Stimulated activated CD4-positive, alpha-beta T cell treated with anti-CD3 and anti-CD28 coated beads, TNF-alpha, amount 100 ng/mL, for 48 hours (primary cell): ENCODE measurements at places on chromosomes 6 and 20.

GRCh38 chr20:20643927-20644326, 68.5 kb downstream of the RALGAPA2 start:
- no peak for DNase-seq

- no peak for DNase-seq
Observed at GRCh38 chr20:37590938-37591490, 63.3 kb upstream of the BLCAP start.

DNA sequence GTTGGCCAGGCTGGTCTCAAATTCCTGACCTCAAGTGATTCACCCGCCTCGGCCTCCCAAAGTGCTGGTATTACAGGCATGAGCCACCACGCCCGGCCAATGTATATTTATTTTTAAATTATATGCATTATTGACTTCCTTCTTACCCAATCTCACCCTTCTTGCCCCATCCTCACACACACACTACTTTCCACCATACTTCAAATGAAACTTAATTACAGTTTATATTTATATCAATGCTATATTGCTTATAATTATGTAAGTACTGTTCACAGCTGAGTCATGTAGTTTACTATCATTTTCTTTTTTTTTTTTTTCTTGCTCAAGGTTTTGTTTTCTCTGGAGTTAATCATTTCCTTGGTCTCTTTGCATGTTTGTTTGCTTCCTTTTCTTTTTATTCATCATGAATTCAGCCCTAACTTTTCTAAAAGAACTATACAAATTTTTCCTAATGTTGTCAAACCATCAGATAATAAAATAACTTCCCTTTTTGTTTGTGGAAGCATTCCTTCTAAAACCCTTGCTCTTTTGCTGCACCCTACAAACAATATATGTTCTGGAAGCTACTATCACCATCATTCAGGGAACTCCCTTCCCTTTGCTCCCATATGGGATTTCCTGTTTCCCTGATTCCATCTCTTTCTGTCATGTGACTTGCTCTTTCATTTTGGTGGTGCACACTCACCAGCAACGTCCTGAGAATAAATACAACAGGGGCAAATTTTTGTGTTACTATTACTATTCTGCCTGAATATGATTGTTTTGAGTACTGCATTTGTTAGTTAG, 201.7 kb upstream of the SASH1 start:
- no peak for DNase-seq

GRCh38 chr20:57213924-57214323, 52.5 kb downstream of the BMP7 start:
- no peak for DNase-seq

DNA sequence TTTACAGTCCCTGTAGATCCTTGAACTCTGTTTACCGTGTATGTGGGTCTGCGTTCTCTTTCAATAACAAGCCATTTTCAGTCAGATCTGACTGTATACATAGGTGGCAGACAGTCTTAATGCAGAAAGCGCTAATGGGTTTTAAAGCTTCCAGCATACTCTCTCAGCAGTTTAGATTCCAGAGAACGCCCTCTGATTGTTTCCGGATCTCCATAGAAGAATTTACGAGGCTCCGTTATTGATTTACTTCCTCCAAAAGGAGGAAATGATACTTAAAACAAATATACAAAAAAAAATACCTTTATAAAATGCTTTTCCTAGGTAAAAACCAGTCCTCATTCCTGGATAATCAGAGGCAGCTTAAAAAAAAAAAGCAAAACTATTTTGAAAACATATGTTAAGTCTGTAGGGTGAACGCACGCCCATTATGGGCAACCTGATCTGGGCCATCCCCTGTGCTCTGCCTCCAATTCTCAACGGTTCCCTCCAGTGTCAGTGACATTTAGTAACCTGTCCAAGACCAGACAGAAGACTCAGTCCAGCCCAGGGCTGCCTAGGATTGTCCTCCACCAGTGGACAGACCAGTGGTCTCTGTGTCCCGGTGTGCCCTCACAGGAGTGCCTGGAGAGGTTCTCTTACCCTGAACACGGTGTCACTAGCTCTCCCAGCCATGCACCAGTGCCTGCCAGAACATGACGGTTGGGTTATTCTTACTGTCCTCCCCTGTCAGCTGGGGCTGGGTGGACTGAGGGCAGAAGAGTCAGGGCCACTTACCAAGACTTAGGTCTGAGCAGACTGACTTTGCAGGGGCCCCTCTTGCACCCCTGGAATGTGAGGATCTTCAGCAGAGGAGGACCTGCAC, 217.3 kb downstream of the ARID1B start:
- no peak for DNase-seq

DNA sequence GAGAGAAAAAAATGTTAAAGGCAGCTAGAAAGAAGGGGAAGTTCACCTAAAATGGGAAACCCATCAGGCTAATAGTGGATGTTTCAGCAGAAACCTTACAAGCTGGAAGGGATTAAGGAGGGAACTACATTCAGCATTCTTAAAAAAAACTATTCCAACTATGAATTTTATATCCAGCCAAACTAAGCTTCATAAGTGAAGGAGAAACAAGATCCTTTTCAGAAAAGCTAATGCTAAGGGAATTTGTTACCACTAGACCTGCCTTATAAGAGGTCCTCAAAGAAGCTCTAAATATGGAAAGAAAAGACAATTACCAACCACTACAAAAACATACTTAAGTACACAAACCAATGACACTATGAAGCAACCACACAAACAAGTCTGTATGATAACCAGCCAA, 59.2 kb upstream of the SLC35F1 start:
- DNase-seq: no peak

GRCh38 chr20:17617212-17617867, 47.5 kb downstream of the DSTN start:
- DNase-seq: no peak

GRCh38 chr6:167120583-167120903, 2.4 kb upstream of the CCR6 start:
- no peak for DNase-seq

- DNase-seq: no peak
Observed at GRCh38 chr6:75444899-75445298, 48.7 kb downstream of the FILIP1 start.

- no peak for DNase-seq
Observed at GRCh38 chr6:75149240-75149639, 56.6 kb downstream of the COL12A1 start.

GRCh38 chr6:45709781-45710220, 305.9 kb downstream of the CLIC5 start:
- no peak for DNase-seq

DNA sequence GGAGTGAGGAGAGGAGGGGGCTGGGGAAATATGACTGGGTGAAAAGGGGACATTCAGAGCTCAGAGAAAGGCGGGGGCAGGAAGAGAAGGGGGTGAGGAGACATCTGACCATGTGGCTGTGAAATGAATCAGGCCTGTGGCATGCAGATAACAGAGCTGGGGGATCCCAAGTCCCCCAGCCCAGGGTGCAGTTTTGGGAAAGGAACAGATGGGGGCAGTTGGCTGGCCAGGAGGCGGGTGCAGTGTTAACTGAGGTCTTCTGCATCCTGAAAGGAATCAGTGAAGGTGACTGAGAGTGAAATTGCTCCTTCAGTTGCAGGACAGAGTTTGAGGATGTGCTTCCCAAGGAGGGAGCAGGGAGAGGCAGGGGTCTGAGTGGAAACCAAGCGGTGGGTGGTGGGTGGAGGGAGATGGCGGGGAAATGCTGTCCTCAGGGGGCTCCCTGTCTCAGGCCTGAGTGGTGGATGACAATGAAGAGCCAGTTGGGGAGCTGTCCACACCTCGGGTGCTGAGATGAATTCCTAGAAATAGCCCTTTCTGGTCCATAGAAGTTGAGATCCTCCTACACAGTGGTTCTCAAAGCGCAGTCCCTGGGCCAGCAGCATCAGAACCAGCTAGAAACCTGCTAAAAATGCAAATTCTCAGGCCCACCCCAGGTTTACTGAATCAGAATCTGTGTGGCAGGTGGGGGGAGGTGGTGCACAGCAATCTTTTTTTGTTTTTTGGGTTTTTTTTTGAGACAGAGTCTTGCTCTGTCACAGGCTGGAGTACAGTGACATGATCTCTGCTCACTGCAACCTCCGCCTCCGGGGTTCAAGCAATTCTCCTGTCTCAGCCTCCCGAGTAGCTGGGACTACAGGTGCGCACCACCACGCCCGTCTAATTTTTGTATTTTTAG, 26.0 kb upstream of the CCDC167 start:
- DNase-seq: no peak

- DNase-seq: no peak
Observed at GRCh38 chr20:62134735-62135231, 8.4 kb downstream of the PSMA7 start.

- DNase-seq: no peak
Observed at GRCh38 chr6:142174703-142175102, 27.6 kb downstream of the VTA1 start.

- no peak for DNase-seq
Observed at GRCh38 chr20:51595744-51596143, 53.2 kb upstream of the NFATC2 start.

GRCh38 chr20:36399969-36400545, 93.9 kb downstream of the DLGAP4 start:
- DNase-seq: no peak

- DNase-seq: no peak
Observed at GRCh38 chr6:7794509-7794908, 68.6 kb downstream of the BMP6 start.

GRCh38 chr6:161866570-161866969, 592.7 kb upstream of the AGPAT4 start:
- no peak for DNase-seq

DNA sequence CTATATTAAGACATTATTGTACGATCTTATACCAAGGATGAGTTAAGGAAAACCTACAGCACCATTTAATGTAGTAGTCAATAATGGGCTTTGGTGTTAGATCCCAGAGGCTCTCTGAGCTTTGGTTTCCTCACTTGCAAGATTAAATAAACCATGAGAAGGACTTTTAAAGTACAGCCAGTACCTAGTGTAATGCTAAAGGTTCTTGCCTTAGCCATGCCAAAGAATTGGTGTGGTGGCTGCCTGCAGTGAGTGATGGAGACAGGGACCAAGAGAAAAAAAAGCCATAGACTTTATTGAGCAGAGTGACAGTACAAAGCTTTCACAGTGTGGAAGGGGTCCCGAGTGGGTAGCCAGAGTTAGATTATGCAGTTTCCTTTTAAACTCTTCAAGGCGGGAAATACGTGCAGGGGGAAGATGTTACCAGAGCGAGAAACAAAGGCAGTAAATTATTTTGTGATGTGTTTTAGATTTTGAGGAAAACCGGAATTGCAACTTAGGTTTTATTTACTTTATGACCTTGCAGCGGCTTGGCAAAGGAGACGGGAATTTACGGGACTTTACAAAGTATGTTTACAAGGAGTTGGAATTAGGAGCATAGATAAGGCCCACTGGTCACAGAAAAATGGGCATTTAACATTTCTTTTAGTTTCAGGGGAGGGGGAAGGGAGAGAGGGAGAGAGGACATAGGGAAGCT, 100.4 kb downstream of the MYO6 start:
- no peak for DNase-seq

DNA sequence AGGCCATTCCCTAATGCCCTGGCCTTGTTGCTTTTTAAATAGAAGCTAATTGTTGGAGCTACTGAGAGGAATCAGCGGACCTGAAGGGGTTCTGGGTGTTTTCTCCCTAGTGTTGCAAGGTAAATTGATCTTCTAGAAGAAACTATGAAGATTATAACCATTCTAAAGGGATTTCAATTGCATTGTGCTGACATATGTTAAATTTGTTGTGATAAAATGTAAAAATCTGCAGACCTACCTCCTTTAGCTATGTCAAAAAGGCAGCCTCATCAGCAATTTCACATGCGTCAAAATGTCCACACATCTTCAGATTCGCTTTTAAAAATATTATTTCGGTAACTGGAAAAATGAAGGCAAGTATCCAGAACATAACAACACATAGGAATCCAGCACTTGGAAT, 44.4 kb downstream of the IYD start:
- no peak for DNase-seq

DNA sequence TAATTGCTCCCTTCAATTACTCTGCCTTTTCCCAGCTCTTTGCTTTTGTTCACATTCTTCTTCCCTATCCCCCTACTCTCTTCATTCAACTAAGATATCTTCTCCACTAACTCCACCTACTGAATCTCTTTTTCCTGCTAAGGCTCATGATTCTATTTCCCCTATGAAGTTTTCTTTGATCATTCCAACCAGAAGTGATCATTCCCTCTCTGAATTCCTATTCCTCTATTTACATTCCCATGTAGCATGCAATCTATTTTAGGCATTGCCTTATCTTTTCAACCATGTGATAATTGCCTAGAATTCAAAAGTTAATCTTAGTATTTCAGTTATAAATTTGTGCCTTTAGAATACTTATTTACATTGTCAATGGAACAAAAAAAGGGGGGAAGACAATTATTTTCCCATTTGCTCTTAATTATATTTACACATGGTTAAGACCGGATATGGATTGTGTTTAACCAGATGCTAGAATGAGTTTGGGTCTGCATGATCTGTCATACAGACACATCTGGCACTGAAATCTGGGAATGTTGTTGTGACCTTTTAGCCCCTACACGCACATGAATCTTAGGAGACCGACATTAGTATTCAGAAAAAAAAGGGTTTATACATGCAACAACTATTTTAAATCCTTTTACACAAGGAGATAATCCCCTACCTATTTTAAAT, 20.8 kb downstream of the MOXD1 start:
- DNase-seq: no peak

GRCh38 chr6:82408952-82409431, 45.4 kb downstream of the TPBG start:
- no peak for DNase-seq
